ENCODE measurements at places on chromosomes 11 and 22.

- no peak for DNase-seq
Measured at GRCh38 chr11:773425-773824, 3.9 kb downstream of the GATD1 start.

GRCh38 chr11:126305699-126306098, 1.8 kb downstream of the DCPS start:
- no peak for DNase-seq

DNA sequence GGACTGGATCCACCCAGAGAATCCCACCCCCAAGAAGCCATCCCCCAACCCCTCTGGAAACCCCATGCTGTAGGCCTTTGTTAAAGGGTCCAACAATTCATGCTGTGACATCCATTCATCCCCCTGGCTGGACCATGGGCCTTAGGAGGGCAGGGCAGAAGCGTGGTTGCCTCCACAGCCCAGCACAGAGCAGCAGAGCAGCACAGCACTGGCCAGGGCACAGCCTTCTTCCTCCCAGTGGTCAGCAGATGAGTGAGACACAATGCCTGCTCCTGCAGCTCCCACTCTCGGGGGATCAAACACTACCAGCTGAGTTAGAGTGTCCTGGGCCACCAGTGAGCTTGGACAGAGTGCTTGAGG, 84.5 kb upstream of the LINC01488 start:
- DNase-seq: no peak

DNA sequence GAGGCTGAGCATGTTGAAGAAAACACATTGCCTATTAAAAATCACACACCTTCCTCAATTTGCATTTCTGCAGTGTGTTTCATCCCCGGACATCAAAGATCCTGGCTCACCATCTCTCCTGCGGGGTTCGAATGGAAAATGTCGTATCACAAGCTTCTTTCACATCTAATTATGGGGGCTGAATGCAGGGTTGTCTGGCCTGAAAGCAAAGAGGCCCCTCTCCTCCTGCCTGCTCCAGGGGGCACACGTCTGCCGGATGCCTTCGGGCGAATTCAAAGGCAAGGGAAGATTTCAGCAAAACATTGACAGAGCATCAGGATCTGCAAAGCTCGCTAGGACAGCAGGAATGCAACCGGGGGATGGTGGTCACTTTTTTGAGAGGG, 1447.7 kb downstream of the TBC1D22A start:
- no peak for DNase-seq

- no peak for DNase-seq
Measured at GRCh38 chr11:106421676-106422292, 344.3 kb downstream of the AASDHPPT start.

DNA sequence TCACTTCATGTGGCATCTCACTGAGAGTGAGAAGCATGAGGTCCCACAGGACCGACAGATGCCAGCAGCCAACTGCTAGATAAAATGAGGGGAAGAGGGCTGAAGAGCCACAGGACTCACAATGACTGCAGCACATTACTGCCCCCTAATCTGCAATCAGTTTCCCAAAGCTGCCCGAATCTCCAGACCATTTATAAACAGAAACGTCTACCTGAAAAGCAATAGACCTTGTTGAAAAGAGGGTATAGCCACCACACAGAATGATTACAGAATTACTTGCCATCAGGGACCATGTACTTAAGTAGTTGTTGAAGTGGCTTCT, 12.4 kb upstream of the TEF start:
- no peak for DNase-seq

DNA sequence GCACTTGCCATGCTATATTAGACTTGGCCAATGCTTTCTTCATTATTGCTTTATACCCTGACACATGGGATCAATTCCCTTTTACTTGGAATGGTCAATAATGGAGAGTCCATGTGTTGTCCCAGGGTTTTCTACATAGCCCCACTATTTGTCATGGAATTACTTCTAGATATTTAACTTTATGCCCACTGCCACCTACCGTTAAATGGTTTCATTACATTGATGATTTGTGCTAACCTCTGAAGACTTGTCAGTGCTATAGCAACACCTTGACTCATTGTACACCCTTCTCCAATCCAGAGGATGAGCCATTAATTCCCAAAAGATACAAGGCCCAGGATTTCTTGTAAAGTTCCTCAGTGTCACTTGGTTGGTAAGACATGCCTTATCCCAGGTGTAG, 31.4 kb upstream of the SLC22A25 start:
- no peak for DNase-seq

GRCh38 chr11:62147545-62147944, 23.7 kb downstream of the INCENP start:
- no peak for DNase-seq

GRCh38 chr11:770642-771616, 6.4 kb downstream of the GATD1 start:
- no peak for DNase-seq

- no peak for DNase-seq
Measured at GRCh38 chr22:38981005-38981991, 849 bp upstream of the APOBEC3B start.

DNA sequence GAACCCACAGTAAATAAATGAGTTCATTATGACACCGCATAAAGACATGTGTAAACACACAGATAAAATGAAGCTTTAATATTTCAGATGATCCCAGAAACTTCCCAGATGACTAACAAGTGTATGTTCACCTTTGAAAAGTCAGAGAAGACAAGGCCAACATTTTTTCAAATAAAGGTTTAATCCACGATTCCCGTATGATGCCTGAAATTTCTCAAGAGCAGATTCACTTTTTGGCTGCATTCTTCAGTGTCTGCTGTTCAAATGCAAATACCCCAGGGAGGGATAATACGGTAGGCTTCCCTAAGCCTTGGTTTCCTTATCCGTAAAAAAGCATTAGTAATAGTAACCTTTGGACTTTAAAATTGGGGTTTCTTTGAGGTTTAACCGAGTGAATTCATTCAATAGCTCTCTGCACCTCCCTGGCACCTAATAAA, 62.5 kb downstream of the SYTL2 start:
- DNase-seq: no peak

- DNase-seq: no peak
Measured at GRCh38 chr11:133946051-133946450, 10.7 kb downstream of the IGSF9B start.

DNA sequence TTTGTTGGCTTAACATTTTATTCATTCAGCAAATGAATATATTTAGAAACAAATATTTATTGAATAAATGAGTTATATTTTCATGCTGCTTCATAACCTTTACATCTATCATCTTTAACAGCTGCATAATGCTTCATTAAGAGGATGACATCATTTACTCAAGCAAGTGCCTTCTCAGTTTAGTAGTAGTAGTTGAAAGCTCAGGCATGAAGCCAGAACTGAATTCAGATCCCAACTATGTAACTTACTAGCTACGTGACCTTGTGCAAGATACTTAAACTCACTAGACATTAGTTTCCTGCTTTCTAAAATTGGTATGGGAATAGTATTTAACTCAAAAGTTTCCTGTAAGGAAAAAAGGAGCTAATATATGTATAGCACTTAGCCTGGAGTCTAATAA, 90.3 kb downstream of the TMPRSS5 start:
- no peak for DNase-seq
